ENCODE measurements at places on chromosomes 11 and 22.

GRCh38 chr11:93054881-93055280 is 85.4 kb downstream of the MTNR1B start:
- DNase-seq, result no peak

DNA sequence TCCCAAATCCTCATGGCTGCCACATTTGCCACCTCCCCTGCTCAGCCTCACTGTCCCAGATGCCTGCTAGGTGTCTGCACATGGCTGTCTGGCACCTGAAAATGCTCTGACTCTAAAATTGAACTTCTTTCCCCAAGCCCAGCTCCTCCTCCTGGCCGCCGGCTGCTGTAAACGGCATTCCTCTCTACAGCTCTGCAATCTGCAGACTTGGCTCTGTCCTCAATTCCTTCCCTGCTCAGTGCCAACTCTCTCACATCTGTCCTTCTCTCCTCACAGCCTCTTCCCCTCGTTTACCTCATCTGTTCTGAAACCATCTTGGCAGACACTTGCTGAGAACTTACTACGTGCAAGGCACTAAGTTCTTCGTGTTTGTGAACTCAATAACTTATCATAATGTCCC is 169.4 kb upstream of the SYT13 start:
- no peak for DNase-seq

GRCh38 chr22:26779108-26779507 is 121.7 kb downstream of the MIAT start:
- no peak for DNase-seq

GRCh38 chr22:22789233-22789921 is 98.2 kb upstream of the IGLL5 start:
- DNase-seq, result no peak

DNA sequence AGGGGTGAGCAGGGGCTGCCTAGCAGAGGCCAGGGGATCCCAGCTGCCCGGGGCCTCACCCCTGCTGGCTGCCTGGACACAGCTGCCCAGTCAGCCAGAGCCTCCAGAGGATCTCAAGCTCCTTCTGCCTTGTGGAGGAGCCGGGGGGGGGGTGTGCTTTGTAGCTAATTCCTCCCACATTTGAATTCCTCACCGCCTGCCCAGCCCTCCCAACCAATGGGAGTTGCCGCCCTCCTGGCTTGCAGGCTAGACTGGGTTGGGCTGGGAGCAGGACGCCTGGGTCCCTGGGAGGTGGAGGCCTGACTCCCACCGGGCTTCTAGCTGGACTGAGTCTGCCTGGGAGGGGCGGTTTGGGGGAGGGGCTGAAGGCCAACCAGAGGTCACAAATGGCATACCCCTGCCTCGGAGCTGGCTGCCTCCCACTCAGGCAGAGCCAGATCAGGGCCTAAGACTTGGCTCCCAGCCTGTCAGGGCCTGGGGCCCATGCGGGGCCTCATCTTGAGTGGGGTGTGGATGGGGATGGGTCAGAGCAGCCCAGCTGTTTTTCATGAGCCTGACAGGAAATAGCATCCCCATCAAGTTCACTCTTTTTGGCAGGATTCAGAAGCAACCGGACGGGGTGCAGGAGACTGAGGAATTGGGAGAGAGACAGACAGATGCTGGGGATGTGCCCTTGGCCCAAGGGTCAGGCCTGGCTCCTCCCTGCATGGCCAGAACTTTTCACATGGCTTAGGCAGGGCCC is 29.2 kb upstream of the PDE2A start:
- DNase-seq, result no peak

- no peak for DNase-seq
These were observed 25.1 kb downstream of the POU2AF1 start for GRCh38 chr11:111353776-111354600.

GRCh38 chr11:128351168-128351567 is 236.2 kb downstream of the ETS1 start:
- DNase-seq, result no peak

GRCh38 chr11:72227316-72228228 is 3.0 kb downstream of the INPPL1 start:
- no peak for DNase-seq

DNA sequence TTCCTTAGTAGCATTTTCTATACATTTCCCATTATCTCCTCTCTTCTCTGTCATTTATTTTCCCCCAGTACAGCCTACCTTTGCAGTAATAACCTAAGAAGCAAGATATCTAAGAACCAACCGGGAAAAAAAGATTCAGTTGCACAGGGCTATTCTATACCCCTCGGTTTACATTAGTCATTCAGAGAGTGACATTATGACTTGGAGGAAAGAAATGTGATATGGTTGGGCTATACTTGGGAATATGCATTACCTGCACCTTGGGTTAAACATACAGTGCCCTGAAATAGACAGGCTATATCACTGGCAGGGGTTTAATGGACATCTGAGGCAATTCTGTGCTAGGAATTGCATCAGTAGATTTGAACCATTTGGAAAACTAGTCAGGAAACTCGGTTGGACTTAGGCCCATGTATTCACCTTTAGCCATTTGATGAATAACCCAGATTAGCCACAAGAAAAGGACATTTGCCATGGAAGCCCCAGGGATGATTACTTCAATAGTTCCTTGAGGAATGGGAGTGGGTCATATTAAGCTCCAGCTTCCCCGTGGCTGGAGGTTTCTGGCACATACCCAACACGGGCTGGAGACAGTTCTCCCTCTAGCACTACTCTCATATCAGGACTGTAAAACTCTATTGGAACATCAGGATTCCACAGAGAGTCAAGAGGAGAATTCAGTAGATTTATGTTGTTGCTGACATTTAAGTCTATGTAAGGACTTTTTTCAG is 973.2 kb downstream of the NTM start:
- no peak for DNase-seq

DNA sequence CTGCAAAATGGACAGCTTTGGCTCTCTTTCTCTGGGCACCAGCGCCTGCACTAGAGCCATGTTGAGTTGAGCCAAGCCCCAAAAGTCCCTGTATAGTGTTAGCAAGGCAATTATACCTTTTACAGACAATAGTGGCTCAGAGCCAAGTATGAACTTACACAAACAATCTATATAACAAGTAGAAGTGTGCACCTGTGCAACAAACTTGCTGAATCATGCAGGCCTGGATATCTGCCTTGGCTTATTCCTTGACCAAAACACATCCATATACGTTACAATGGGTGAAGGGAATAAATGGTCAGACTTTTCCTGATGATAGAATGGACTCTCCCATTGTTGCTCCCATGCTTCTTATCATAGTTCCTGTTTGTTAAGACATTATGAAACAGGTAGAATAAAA is 3.8 kb upstream of the OR52I2 start:
- no peak for DNase-seq

GRCh38 chr11:35274909-35275785 is 136.2 kb downstream of the CD44 start:
- peak; percentile 65 for DNase-seq

DNA sequence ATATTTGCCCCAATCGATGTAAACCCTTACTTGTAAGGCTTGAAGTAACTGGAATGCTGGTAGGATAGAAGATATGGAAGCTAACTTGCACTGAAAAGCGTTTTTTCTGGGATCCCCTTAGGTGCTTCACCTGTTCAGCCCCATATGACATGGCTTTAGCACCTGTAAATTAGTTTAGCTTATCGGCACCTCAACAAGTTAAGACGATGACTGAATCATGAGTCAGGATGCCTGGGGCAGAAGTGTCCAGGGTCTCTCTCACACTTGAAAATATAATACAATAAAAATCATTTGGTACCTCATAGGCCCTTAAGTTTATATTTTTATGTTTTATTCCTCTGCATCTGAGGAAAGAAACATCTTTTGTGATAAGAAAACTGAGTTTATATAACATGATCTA is 409.2 kb upstream of the LRRC4C start:
- DNase-seq, result no peak

GRCh38 chr11:843818-844692 is 1.4 kb downstream of the TSPAN4 start:
- DNase-seq, result peak; percentile 96

DNA sequence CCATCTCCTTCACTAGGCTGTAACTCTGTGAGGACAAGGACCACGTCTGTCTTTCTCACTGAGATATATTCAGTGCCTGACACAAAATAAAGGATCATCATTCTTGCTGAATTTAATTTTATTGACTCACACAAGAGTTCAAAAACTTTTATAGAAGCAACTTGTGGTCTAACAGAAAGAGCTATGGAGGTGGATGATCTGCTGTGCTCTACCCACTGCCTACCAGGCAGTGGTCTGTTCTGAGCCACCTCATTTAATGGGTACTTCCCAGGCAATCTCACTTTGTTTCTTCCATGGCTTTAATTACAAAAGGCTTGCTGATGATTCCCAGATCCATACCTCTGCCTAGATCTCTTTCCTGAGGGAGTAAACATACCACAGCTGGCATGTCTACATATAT is 4.7 kb downstream of the BTBD18 start:
- no peak for DNase-seq

DNA sequence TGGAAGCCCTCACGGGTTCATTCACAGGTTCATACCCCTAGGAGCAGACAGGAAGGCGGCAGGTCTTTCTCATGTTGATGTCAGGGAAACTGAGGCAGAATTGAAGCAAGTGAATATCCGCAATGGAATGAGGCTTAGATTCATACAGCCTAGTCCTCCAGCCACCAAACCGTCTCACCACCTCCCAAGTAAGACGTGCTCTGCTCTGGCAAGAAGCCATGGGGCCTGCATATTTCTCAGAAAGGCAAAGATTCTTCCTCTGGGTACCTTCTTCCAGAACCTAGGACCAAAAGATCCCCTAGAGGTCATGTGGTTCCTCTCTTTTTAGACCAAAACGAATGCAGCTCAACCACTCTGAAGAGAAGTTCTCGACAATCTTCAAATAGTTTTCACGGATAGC is 1.7 kb downstream of the AP1B1 start:
- no peak for DNase-seq

DNA sequence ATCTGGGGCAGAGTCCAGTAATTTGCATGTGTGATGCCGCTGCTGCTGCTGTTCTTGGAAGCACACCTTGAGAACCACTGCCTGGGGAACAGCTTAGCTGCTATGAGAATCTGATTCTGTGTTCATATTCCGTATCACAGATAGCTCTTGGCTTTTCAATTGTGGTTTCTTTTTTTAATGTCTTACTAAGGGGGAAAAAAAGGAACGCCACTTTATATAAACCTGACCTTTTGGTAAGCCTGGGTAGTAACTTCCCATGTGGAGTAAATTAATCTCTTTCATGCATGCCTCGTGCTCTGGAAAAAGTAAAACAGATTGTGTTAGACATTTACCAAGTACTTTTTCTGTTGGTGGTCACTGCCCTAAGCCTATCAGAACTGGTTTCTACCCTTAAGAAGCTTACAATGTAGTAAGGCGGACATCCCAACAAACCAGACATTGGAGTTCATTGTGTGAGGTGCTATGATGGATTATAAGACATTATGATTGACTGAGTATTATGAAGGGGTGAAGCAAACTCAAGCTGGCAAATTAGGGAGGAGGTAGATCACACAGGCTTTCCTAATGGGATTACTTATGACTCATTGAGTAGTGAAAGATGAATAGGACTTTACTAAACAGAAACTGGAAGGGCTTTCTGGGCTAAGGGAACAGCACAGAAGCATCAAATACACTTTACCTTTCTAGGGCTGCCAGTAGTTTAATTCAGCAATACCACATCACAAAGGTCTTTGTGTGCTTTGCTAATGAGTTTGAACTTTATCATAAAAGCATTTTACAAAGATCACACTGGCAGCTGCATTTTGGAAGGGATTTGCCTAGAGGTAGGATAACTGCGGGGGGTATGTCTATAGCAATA is 64.7 kb downstream of the MAML2 start:
- DNase-seq, result no peak

- DNase-seq, result no peak
These were observed 17.0 kb downstream of the CD3E start for GRCh38 chr11:118321386-118322082.

GRCh38 chr22:50080077-50080465 is 5.2 kb downstream of the MLC1 start:
- DNase-seq, result no peak

DNA sequence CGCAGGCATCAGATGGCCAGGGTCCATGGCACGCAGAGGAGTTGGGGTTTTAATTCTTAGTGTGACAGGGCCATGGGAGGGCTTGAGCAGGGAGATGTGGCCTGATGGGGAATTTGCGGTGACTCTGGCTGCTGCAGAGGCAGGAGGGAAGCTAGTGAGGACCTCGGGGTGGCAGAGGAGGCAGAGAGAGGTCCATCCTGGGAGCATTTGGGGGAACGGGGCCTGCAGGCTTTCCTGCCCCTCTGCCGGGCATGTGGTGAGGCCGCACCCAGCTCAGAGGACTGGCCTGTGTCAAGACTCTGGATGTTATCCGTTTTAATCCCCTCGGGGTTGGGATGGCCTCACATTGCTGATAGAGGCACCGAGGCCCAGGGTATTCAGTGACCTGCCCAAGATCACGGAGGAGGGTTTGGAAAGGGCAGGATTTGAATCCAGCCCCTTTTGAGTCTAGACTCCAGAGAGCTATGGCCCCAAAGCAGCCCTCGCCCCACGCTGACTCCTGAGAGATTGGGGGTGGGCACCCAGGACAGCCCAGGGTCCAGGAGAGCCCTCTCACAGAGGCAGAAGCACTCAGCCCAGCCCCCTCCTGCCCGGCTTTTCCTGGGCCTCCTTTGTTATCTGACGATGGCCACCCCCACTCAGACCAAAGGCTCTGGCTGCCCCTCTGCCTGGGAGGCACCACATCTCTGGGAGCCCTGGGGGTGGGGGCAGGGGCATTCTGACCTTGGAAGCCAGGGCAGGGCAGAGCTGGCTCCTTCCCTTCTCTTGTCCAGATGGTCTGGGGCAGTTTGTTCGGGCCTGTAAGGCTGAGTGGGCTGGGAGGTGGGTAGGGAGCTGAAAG is 13.9 kb downstream of the MGAT3 start:
- no peak for DNase-seq

DNA sequence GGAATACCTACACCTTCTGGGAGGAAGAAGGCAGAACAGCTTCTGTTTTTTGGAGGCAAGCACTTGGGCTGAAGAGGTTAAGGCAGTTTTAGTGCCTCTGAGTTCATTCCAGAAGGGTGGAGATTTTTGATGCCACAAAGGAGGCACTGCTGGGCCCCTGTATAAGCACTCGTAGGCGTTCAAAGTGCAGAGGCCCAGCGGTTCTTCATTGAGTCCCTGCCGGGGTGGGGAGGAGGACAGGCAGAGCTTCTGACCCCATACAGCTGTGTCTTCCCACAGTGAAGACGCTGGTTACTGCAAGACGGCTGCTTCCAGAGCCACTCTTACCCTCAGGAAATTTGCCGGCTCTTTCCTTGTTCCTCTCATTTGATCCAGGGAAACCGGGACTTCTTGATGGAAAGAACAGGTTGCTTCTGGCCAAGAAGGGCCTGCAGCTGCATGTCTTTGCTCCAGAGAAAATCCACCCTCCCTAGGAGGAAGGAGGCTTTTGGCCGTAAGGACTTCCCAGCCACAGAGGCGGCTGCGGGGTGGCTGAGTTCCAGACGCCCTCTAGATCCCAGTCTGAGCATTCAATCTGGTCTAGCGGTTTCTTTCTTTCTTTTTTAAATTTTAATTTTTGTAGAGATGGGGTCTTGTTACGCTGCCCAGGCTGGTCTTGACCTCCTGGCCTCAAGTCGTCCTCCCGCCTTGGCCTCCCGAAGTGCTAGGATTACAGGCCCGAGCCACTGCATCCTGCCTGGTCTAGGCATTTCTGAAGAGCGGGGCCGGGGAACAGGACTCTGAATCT is 9.4 kb downstream of the ADAMTS15 start:
- DNase-seq, result no peak

Data from lower lobe of right lung (tissue), 2 donors.